ENCODE measurements at places on chromosomes 3 and 15.
A peak's percentile ranks its signal among the peaks of the same experiment; 100 is the strongest.

GRCh38 chr3:89521328-89521727 is 413.9 kb downstream of the EPHA3 start:
- no peak for DNase-seq

GRCh38 chr3:101861212-101861788 is 12.0 kb downstream of the NFKBIZ start:
- peak; percentile 73 for DNase-seq

DNA sequence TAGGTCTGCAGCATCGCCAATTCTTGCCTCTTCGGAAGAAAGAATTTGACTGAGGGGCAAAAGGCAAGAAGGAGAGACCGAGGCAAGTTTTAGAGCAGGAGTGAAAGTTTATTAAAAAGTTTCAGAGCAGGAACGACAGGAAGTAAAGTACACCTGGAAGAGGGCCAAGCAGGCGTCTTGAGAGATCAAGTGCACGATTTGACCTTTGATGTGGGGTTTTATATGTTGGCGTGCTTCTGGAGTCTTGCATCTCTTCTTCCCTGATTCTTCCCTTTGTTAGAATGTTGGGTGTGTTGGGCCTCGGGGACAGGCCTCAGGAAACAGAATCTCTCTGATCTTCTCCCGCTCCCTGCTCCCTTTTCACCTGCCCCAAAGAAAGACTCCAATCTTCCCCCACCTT is 40.6 kb upstream of the FLNB start:
- no peak for DNase-seq

DNA sequence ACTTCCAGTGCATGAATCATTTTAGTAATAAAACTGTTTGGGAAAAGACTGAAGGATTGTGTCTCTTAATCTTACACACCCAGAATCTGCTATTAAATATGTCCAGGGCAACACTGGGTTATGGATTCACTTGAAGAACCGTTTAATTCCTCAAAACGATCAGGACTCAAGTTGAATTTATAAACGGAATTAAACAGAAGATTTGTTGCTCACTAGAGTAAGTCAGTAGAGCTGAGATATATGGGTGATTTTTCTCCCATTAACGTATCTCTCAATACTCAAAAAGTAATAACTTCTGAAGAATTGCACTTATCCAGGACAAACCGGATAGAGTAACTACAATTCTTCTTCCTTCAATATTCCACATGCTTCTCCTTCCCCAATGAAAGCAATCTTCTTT is 41.1 kb upstream of the LIPC start:
- no peak for DNase-seq

DNA sequence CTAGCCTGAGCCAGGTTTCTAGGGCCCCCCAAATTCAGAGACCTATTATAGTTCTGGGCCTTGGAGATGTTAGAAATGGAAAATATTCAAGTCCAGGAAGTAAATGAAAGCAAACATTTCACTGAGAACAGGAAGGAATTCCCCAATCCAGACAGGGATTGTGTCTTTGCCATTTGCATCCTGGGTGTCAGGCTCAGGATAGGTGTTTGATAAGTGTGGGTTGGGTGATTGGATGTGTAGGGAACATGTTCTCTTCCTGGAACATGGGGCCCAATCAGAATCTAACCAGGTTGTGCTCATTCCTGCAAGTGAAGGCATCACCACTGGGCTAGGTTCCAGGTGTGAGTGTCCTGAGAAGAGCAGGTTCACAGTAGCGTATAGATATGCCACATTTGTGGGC is 14.6 kb upstream of the LRRC2 start:
- DNase-seq, result no peak

DNA sequence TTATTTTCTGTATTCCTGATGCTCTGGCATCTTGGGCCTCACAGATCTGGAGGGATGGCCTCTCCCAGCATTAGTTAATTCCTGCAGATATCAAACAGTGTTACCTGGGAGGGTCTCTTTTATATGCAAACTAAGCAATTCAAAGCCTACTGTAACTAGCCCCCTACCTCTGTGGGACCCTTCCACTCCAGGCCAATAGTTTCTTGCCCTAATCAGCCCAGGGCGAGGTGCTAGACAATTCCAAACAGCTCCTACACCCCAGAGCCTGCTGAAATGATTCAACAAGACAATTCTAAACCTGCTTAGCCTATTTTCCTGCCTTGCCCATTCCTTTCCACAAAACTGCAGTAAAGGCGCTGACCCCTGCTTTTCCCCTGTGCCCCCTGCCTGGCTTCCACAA is 106.6 kb upstream of the IGSF10 start:
- no peak for DNase-seq

DNA sequence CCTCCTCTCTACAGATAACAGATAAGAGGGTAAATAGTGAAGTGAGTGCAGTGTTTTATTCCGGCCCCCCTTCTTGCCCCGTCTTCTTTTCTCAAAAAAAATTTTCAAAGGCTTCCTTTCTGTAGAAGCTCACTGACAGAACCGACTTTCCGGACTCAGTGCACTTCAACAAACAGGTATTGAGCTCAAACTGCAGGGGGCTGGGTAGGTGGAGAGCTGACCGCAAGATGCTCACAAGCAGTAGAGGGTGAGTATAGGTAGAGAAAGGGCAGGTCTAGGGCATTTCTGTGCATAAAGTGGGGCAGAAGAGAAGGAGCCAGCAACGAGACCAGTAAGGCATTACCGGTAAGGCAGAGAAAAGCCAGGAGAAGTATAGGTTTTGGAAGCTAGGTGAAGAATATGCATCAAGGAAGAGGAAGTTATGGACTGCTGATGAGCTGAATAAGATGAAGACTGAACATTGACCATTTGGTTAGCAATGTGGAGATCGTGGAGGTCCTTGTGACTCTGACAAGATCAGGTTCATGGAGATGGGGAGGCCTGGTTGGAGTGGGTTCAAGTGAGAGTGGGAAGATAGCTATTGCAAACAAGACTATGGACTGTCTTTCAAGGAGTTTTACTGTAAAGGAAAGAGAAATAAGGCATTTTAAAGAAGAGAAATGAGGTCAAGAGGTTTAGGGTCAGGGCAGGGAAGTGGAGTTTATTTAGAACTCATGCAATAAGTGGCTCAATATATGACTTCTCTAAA is 97.4 kb downstream of the ST6GAL1 start:
- DNase-seq, result peak; percentile 48

- DNase-seq, result peak; percentile 3
These were observed 150.3 kb upstream of the ARHGEF26 start for GRCh38 chr3:153970741-153971347.

- no peak for DNase-seq
These were observed 157.4 kb downstream of the SHOX2 start for GRCh38 chr3:157948605-157949383.

- no peak for DNase-seq
These were observed 4.8 kb upstream of the STXBP5L start for GRCh38 chr3:120903221-120903620.

DNA sequence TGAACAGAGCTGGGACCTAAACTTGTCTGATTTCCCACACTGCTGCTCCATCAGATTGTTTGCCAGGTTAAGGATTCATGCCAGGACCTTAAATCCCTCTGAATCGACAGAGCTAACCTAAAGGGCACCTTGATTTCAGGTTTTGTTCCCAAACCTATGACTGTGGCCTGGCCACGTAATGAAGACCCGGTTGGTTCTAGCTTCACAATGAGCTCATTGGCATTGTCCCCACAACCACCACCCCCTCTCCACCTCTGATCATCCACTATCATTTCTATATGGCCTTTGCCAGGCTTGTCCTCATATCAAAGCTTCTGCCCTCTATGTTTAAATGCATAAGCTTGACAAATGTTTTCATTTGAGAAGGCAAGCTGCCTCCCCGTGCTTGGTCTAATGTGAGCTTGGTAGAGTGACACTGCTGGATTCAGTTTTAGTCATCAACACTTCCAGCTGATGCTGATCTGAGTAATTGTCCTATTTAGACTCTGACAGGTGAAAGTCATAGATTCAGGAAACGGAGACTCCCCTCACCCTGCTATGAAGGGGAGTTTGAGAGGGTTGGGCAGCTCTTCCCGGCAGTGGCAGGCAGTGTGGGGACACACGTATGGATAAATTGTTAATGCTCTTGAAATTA is 407.1 kb upstream of the CFAP20DC start:
- no peak for DNase-seq

GRCh38 chr3:53244271-53244670 is 11.6 kb downstream of the TKT start:
- DNase-seq, result no peak

GRCh38 chr3:111237946-111238345 is 166.3 kb downstream of the NECTIN3 start:
- DNase-seq, result no peak
